Naive B cell (primary cell): ENCODE measurements at places on chromosomes 12 and 14. TPM values are rescaled to one million over a fixed set of nuclear protein-coding genes. Genes with fewer than 3 reads are reported as not detected.

DNA sequence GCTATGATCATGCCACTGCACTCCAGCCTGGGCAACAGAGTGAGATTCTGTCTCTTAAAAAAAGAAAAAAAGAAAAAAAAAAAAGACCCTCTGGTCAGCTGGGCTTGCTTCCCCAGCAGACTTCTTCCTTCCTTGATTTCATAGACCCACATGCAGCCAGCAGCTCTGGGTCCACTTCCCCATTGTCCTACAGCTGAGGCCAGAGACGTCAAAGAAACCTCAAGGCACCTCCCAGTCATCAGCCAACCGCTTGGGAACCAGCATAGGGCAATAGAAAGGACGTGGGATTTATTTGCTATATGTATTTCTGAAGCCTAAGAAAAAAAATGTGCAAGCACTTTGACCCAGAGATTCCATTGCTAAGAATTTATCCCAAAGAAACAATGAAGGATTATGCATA is 35.4 kb upstream of the SPPL3 start:
- peak overlapping the region; percentile 49 for H3K27ac ChIP-seq
- H3K4me1 ChIP-seq = peaks cover 5% of the 10 kb centered on the region
- H3K27me3 ChIP-seq = peaks cover 9% of the 10 kb centered on the region

DNA sequence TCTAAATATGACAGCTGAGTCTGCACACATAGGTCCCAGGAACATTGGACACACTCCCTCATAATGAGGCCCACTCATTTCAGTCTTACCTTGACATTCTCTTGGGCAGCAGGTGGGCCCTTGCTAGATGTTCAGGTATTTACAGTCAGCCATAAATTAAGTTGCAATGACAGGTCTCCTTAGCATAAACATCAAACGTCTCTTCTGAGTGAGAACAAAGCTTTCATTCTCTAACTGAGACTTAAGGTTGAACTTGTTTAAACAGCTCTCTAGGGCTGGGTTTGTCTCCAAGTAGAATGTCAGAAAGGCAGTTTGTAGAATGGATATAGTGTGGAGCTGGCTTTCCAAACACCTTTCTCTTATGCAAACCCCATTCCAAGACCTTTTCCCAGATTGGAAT is 10.3 kb downstream of the ACVR1B start:
- H3K4me1 ChIP-seq = no peaks in the 10 kb centered on the region
- no peak overlapping the region for H3K4me3 ChIP-seq
- H3K27me3 ChIP-seq = no peaks in the 10 kb centered on the region
- no peaks in the 10 kb centered on the region for H3K36me3 ChIP-seq

DNA sequence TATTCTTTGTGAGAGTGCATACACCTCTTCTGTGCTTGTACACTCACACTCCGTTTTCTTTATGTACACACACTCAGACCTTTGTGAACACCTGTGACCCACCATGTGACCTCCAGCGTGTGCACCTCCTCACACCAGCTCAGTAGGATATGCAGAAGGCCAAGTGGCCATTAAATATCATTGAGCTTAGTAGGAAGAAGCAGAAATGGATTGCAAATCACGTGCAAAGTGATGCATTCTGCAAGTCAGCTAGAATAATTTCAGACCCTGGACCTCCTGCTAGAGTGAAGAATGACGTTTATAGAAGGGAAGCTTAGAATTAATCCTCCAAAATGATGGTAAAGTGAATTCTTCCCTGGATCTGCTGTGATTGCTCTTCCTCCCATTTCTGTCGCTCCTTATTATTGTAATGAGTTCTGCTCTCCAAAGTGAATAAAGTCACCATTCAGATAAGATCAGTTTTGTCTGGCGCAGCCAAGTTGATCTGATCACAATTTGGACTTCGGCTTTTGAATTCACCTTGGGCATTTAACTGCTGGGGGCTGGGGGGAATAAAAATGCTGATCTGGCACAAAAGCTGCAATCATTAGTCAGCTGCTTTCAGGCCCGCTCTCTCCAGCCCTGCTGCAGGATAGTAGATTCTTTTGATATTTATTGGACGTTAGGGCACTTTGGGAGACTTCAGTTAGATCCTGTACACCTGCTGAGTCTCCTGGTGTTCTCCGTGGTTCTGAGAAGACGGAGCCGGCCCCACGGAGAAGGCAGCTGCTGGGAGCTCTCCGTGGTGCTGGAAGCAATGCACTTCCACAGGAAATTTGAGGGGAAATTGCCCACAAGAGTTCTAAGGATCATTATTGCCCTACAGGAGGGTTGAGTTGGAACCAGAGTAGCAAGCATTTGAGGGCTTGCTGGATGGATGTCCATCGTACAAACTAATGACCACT is 12.4 kb upstream of the NRXN3 start:
- no peaks in the 10 kb centered on the region for H3K36me3 ChIP-seq
- no peak overlapping the region for H3K27ac ChIP-seq
- no peaks in the 10 kb centered on the region for H3K4me1 ChIP-seq
- no peak overlapping the region for H3K4me3 ChIP-seq
- no peak for DNase-seq
- H3K27me3 ChIP-seq = peaks cover 43% of the 10 kb centered on the region

DNA sequence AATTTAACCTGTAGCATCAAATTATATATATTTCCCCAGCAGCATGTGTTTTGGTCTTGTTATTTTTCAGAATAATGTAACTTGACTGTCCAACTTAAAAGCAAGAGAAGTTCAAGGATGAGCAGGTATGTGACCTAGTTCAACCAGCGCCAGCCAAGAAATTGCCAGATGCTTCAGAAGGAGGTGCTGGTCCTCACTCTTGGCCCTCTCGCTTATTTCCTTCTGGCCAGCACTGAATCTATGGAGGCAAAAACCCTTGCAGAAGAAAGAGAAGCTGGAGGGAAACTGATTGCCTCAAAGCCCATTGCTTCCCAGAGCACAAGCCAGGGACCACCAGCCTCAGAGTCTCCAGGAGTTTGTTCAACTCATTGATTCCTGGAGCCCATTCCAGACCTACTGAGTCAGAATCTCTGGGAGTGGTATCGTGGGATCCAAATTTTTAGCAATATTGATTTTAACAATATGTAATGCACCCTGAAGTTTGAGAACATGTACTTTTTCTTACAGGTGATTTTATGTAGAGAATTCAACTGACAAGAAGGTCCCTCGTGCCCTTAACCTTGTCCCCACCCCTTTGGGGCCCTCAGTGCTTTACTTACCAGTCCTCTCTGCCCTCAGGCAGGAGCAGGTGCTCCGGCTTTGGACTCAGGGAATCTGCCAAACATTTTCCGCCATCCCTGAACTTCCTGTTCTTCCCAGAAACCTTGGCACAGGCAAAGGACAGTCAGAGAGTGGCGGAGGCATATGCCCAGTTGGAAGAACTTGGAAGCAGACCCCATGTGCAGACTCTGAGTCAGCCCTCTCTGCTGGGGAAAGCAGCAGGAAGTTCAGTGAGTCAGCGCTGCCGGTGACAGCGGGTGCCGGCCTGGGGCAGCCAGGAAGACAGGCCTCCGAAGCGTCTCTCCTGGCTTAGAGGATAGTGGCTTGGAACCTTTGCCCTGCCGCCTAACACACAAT is 10.4 kb downstream of the BEST3 start:
- H3K27me3 ChIP-seq = peaks cover 11% of the 10 kb centered on the region
- H3K36me3 ChIP-seq = no peaks in the 10 kb centered on the region
- H3K4me1 ChIP-seq = no peaks in the 10 kb centered on the region
- no peak for DNase-seq
- H3K27ac ChIP-seq = no peak overlapping the region

Gene PMCH
- polyA plus RNA-seq = not detected
